ENCODE measurements at places on chromosomes 13 and 19.

DNA sequence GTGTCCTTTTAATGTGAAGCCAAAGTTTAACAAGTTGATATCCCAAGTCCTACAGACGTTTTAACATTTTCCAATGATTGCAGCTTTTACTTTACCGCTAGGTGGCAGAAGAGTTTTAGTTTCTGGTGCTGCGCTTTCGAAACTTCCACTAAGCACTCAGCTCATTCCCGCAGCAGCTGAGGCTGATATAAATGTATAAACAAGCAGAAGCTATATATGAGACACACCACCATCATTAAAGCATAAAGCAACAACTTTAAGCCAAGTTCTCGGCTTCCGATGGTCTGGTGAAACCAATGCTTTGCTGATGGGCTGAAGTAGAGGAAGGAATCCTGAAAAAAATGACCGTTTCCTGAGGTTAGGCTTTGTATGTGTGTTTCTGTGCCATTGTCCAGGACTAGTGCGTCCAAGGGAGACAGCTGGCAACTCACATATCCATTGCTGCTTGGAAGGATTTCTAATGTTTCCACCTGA lies 753.9 kb downstream of the OLFM4 start:
- H3K27ac ChIP-seq: no peak overlapping the region
- H3K36me3 ChIP-seq: no peaks in the 10 kb centered on the region
- peak overlapping the region; percentile 49 for H3K4me3 ChIP-seq
- peak; percentile 17 for DNase-seq
- no peaks in the 10 kb centered on the region for H3K4me1 ChIP-seq

DNA sequence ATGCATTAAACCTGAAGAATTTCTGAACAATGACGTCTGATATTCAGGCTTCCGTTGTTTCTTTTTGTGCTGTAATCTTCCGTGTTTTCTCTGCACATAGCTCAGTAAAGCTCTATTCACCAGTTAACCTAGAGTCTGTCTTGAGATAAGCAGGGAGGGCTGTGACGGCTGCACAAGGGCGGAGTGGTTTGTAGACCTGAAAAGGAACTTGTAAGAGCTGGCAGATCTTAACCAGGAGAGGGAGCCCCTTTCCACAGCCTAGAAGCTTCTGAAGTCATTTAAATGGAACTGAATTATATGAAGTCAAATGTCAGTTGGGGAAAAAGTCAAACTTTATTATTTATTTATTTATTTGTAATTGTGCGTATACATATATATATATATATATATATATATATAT lies 27.5 kb downstream of the DPRX start:
- H3K4me1 ChIP-seq: no peaks in the 10 kb centered on the region
- no peaks in the 10 kb centered on the region for H3K27me3 ChIP-seq
- DNase-seq: peak; percentile 31
- no peak overlapping the region for H3K27ac ChIP-seq
- no peaks in the 10 kb centered on the region for H3K36me3 ChIP-seq
- no peak overlapping the region for H3K4me3 ChIP-seq

DNA sequence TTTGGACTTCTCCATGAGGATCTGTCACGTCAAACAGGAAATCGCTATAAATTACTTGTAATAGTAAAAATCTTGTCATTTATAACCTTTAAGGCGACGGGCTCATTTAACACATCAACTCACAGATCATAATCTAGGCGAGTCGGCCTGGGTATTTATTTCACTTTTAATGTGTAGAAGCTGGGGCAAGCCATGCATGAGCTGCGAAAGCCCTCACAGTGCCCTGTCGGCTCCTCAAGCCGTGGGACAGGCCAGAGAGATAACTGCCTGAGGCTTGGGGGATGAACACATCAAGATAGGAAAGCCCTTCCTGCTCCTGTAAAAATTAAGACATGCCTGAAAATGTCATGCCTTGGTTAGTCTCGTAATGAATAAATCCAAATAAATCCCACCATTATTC lies 30.8 kb downstream of the SOX1 start:
- no peak for DNase-seq
- no peaks in the 10 kb centered on the region for H3K27me3 ChIP-seq
- H3K4me1 ChIP-seq: no peaks in the 10 kb centered on the region
- H3K36me3 ChIP-seq: no peaks in the 10 kb centered on the region
- no peak overlapping the region for H3K27ac ChIP-seq

DNA sequence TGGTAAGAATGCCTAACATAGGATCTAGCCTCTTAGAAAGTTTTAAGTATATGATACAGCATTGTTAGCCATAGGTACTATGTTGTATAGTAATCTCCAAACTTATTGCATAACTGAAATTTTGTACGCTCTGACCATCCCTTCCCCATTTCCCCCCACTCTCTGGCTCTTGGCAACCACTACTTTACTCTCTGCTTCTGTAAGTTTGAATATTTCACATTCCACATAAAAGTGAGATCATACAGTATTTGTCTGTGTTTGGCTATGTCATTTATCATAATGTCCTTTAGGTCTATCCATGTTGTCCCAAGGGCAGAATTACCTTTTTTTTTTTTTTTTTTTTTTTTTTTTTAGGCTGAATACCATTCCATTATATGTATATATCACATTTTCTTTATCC lies 396.9 kb downstream of the DLEU7 start:
- no peaks in the 10 kb centered on the region for H3K36me3 ChIP-seq
- no peaks in the 10 kb centered on the region for H3K4me1 ChIP-seq
- no peak overlapping the region for H3K4me3 ChIP-seq
- DNase-seq: no peak
- no peak overlapping the region for H3K27ac ChIP-seq
- no peaks in the 10 kb centered on the region for H3K27me3 ChIP-seq

- H3K27me3 ChIP-seq: peaks cover 48% of the 10 kb centered on the region
- peak overlapping the region; percentile 59 for H3K4me3 ChIP-seq
Measured at GRCh38 chr19:2251106-2252054, 2.3 kb downstream of the AMH start.

GRCh38 chr19:14114854-14115253 lies 2.7 kb downstream of the PRKACA start:
- H3K27me3 ChIP-seq: no peaks in the 10 kb centered on the region
- peak overlapping the region; percentile 93 for H3K27ac ChIP-seq
- DNase-seq: no peak
- H3K4me1 ChIP-seq: peaks cover 27% of the 10 kb centered on the region
- no peaks in the 10 kb centered on the region for H3K36me3 ChIP-seq

GRCh38 chr13:112238436-112238995 lies 137.6 kb upstream of the SPACA7 start:
- no peaks in the 10 kb centered on the region for H3K27me3 ChIP-seq
- no peak for DNase-seq
- H3K36me3 ChIP-seq: no peaks in the 10 kb centered on the region
- no peak overlapping the region for H3K4me3 ChIP-seq
- no peak overlapping the region for H3K27ac ChIP-seq

- no peak for DNase-seq
- H3K4me3 ChIP-seq: no peak overlapping the region
- no peaks in the 10 kb centered on the region for H3K27me3 ChIP-seq
- no peaks in the 10 kb centered on the region for H3K4me1 ChIP-seq
Measured at GRCh38 chr13:99542788-99543406, 41.6 kb downstream of the TM9SF2 start.

DNA sequence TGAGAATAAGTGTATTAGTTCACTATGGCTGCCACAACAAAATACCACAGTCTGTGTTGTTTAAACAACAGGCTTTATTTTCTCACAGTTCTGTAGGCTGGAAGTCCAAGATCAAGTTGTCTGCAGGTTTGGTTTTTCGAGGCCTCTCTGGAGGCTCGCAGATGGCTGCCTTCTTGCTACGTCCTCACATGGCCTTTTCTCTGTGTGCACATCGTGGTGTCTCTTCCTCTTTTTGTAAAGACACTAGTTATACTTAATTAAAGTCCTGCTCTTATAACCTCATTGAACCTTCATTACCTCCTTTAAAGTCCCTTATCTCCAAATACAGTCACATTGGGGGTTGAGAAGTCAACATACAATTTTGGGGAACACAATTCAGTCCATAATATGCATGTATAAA lies 10.6 kb downstream of the CSNK1A1L start:
- no peaks in the 10 kb centered on the region for H3K27me3 ChIP-seq
- no peaks in the 10 kb centered on the region for H3K36me3 ChIP-seq
- H3K27ac ChIP-seq: no peak overlapping the region
- H3K4me3 ChIP-seq: no peak overlapping the region
- no peaks in the 10 kb centered on the region for H3K4me1 ChIP-seq

GRCh38 chr13:37047032-37047431 lies 12.5 kb downstream of the SUPT20H start:
- no peaks in the 10 kb centered on the region for H3K36me3 ChIP-seq
- no peak for DNase-seq
- H3K27ac ChIP-seq: no peak overlapping the region
- no peaks in the 10 kb centered on the region for H3K4me1 ChIP-seq
- no peak overlapping the region for H3K4me3 ChIP-seq
- no peaks in the 10 kb centered on the region for H3K27me3 ChIP-seq

DNA sequence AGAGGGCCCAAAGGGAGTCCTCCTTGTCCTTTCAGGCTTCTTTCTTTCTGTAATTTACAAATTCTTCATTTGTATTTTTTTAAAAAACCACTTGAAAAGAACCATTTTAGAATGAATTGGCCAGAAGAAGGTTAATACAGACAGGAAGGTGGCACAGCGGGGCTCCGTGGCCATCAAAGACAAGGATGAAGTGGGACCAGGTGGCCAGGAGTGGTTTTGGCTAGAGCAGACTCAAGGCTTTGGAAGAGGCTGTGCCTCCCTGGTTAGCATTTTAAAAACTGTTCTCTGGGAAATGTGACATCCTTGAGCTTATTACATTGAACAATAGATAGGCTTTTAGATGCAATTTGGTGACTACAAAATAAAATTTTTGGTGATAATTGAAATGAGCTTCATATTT lies 48.4 kb downstream of the ATP8A2 start:
- H3K36me3 ChIP-seq: no peaks in the 10 kb centered on the region
- H3K27me3 ChIP-seq: peaks cover 10% of the 10 kb centered on the region
- DNase-seq: no peak
- H3K4me3 ChIP-seq: no peak overlapping the region

- H3K36me3 ChIP-seq: no peaks in the 10 kb centered on the region
- no peaks in the 10 kb centered on the region for H3K27me3 ChIP-seq
- no peaks in the 10 kb centered on the region for H3K4me1 ChIP-seq
- no peak overlapping the region for H3K27ac ChIP-seq
- no peak overlapping the region for H3K4me3 ChIP-seq
Measured at GRCh38 chr13:45327253-45327955, 13.6 kb downstream of the TPT1 start.

GRCh38 chr13:20411638-20412342 lies 113.9 kb downstream of the CRYL1 start:
- H3K4me3 ChIP-seq: no peak overlapping the region
- no peak overlapping the region for H3K27ac ChIP-seq
- peak; percentile 10 for DNase-seq

DNA sequence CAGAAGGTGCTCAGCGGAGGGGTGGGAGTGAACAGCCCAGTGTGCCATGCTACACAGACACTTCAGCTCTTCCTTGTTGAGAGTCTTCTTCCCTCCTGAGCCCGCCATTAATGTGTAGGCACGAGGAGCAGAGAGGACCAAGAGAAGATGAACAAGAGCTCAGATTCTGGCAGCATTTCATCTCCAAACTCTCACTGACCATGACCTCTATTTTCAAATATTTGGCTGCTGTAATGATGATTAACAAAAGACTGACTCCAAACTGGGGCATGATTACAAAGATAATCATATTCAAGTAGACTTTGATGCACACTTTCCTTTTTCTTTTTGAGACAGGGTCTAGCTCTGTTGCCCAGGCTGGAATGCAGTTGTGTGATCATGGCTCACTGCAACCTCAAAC lies 236.5 kb downstream of the DCLK1 start:
- no peaks in the 10 kb centered on the region for H3K4me1 ChIP-seq
- no peaks in the 10 kb centered on the region for H3K36me3 ChIP-seq
- H3K27me3 ChIP-seq: no peaks in the 10 kb centered on the region
- no peak for DNase-seq

- no peaks in the 10 kb centered on the region for H3K36me3 ChIP-seq
- H3K4me3 ChIP-seq: no peak overlapping the region
- H3K27me3 ChIP-seq: no peaks in the 10 kb centered on the region
- peak; percentile 25 for DNase-seq
- no peaks in the 10 kb centered on the region for H3K4me1 ChIP-seq
Measured at GRCh38 chr19:7748756-7749155, 1.4 kb upstream of the CD209 start.

GRCh38 chr19:18865973-18866799 lies 29.8 kb downstream of the CERS1 start:
- no peak overlapping the region for H3K4me3 ChIP-seq
- no peaks in the 10 kb centered on the region for H3K4me1 ChIP-seq
- H3K36me3 ChIP-seq: peaks cover 14% of the 10 kb centered on the region
- H3K27me3 ChIP-seq: no peaks in the 10 kb centered on the region

GRCh38 chr13:45870232-45870631 lies 18.7 kb upstream of the SIAH3 start:
- peak overlapping the region; percentile 44 for H3K27ac ChIP-seq
- H3K27me3 ChIP-seq: no peaks in the 10 kb centered on the region
- H3K4me1 ChIP-seq: no peaks in the 10 kb centered on the region
- no peaks in the 10 kb centered on the region for H3K36me3 ChIP-seq

- H3K36me3 ChIP-seq: no peaks in the 10 kb centered on the region
- H3K27me3 ChIP-seq: peaks cover 45% of the 10 kb centered on the region
- no peak for DNase-seq
Measured at GRCh38 chr13:111977179-111977506, 89.8 kb upstream of the SOX1 start.

- H3K27me3 ChIP-seq: no peaks in the 10 kb centered on the region
- no peaks in the 10 kb centered on the region for H3K36me3 ChIP-seq
- peak overlapping the region; percentile 50 for H3K27ac ChIP-seq
Measured at GRCh38 chr13:33204130-33204927, 81.2 kb downstream of the STARD13 start.

GRCh38 chr13:101493541-101493940 lies 41.1 kb downstream of the ITGBL1 start:
- H3K36me3 ChIP-seq: no peaks in the 10 kb centered on the region
- H3K4me1 ChIP-seq: no peaks in the 10 kb centered on the region
- no peak for DNase-seq
- no peak overlapping the region for H3K4me3 ChIP-seq

DNA sequence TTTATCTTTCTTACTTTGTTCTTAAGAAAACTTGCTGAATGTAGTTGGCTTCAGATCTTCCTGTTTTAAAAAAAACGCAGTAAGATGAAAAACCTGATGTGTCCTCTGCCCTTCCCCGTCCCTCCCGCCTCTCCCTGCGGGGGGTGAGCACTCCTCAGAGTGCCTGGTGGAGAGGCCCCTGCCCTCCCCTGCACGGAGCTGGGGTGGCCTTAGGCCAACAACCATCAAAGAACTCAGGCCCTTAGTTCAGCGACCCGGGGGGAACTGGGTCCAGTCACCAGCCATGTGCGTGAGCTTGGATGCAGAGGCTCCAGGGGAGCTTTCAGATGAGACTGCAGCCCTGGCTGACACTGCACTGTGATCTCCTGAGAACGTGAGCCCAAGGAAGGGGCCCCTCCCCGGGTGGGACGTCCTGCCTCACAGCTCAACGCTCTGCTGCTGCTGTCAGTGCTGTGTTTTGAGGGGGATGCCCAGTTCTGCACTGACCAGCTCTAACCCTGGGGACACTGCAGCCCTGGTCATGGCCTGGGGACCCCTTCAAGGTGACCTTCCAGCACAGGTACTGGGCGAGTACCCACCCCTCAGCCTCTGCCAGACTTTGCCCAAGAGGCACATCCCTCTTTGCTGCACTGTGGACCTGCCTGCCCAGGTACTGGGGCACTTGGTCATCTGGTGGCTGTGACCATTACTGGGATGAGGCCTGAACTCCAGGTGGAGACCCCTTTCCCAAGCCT lies 42.7 kb downstream of the ANKRD10 start:
- H3K27ac ChIP-seq: no peak overlapping the region
- H3K4me3 ChIP-seq: no peak overlapping the region
- no peaks in the 10 kb centered on the region for H3K27me3 ChIP-seq

Data from breast epithelium (tissue), 4 donors.